ENCODE measurements at places on chromosomes 1 and 21. TPM values are rescaled to one million over a fixed set of nuclear protein-coding genes. Genes with fewer than 3 reads are reported as not detected.

The ITGB3BP gene
- total RNA-seq = 8.1 TPM

The NTMT2 gene
- not detected for total RNA-seq

The OR2T33 gene
- not detected for total RNA-seq

- DNase-seq = no peak
These were observed 72.8 kb downstream of the XCL2 start for GRCh38 chr1:168470901-168471431.

GRCh38 chr1:245654460-245655050, 499.8 kb downstream of the KIF26B start:
- no peak for DNase-seq

DNA sequence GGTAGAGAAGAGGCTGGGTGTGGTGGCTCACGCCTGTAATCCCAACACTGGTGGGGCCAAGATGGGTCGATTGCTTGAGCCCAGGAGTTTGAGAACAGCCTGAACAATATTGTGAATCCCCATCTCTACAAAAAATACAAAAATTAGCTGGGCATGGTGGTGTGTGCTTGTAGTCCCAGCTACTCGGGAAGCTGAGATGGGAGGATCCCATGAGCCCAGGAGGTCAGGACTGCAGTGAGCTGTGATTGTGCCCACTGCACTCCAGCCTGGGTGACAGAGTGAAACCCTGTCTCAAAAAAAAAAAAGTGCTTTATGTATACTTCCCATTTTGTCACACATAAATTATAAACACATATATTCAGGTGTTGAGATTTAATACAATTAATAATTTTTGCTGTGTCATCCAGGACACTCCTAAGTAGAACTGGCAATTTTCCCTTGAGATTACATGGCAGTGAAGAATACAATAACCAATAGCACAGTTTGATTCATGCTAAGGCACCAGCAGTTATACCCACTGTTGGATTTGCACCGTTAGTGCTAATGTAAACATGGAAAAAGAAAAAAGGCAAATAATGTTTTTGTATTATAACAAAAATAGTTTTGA, 15.5 kb downstream of the GABPB2 start:
- peak; percentile 51 for DNase-seq

GRCh38 chr1:215071078-215071477, 11.5 kb upstream of the KCNK2 start:
- no peak for DNase-seq

DNA sequence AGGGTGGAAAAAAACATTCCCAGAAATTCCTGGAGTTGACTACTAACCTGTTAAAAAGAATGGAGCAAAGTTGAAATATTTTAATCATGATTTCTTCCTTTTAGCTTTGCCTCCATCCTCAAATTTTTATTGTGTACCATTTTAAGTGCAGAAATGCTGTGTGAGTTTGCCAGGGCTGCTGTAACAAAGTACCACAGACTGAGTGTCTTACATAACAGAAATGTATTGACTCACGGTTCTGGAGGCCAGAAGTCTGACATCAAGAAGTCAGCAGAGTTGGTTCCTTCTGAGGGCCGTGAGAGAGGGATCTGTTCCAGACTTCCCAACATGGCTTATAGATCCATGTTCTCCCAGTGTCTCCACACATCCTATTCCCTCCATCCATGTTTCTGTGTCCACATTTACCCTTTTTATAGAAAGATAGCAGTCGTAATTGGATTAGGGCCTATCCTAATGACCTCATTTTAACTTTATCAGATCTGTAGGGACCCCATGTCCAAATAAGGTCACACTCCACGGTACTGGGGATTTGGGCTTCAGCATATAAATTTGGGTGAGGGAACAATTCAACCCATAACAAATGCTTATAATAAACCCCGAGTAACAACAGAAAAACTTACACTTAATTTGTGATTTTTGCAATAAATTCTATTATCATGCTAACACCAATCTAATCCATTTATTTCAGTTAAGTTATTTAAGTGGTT, 12.7 kb downstream of the SNX7 start:
- DNase-seq = no peak

DNA sequence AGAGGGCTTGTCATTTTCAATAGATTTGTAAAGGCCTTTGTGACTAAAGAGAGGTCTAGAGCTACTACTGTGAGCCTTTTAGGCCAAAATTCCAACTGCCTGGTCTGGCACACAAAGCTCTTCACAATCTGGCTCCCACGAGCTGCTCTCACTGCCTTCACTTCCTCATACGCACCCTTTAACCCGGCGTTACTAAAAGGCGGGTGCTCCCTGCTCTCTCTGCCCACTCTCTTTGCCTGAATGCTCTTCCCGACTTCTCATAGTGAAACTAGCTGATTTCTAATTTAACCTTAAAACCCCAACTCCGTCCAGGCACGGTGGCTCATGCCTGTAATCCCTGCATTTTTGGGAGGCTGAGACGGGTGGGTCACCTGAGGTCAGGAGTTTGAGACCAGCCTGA, 14.2 kb downstream of the BSDC1 start:
- no peak for DNase-seq
